ENCODE measurements at places on chromosomes 11 and 22.

DNA sequence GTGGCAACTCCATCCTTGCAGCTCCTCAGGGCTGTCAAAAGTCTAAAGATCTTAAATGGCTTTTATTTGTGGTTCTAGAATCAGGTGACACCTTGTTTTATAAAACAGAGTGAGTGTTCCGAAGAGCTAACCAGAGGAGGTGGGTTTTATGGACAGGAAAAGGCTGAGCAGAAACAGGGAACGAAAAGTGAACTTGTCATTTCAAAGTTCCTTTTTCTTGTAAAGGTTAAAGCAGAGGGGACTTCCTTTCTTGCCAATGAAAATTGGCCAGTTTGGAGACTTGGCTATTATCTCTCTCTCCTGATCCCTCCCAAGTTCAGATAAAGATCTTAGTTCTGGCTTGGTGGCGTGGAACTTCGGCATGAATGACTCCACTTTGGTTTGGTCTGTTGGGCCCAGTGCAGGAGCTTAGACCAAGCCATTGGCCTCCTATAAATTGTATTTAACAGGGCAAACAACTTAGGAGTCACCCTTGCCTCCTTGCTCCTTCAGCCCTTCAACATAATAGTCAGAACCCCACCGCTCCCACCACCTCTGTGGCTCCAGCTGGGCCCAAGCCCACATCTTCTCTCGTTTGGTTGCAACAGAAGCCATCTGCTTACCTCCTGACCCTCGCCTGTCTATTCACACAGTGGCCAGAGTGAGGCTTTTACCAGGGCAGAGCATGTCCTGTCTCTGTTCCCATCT, 102.4 kb upstream of the THY1 start:
- DNase-seq = no peak

- no peak for DNase-seq
These were observed 69.4 kb downstream of the BUD13 start for GRCh38 chr11:116703421-116703820.

GRCh38 chr11:64447831-64448598, 89.1 kb downstream of the RPS6KA4 start:
- DNase-seq = no peak

DNA sequence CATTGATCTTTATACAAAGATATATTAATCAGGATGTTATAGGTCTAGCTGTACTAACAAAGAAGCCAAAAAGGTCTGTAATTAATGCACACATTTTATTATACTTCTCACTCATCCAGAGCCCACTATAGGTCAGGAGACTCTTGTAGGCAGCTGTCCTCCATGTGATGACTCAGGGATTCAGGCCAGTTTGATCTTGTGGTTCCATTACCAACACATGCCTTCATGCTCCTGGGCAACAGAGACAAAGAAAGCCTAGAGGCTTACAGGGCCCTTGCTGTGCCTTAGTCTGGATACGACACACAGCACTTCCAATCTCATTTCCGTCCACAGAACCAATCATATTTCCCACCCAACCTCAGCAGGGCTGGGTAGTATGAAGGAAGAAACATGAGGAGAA, 150.3 kb upstream of the NCAM1 start:
- no peak for DNase-seq

Data from endothelial cell (in vitro differentiated cells).